COLO829 (cell line): ENCODE measurements at places on chromosomes 2 and 18.

- no peak for DNase-seq
Observed at GRCh38 chr2:239081622-239082021, 233.7 kb downstream of the TWIST2 start.

- DNase-seq, result no peak
Observed at GRCh38 chr2:167935803-167936110, 311.6 kb downstream of the STK39 start.

GRCh38 chr2:71882236-71882946 is 265.3 kb downstream of the CYP26B1 start:
- DNase-seq, result no peak

GRCh38 chr2:159290289-159290907 is 3.9 kb upstream of the WDSUB1 start:
- no peak for DNase-seq

- DNase-seq, result no peak
Observed at GRCh38 chr2:221704442-221704841, 132.3 kb upstream of the EPHA4 start.

- DNase-seq, result no peak
Observed at GRCh38 chr2:165475277-165476004, 5.9 kb downstream of the CSRNP3 start.

GRCh38 chr18:43950062-43950461 is 672.8 kb upstream of the SYT4 start:
- no peak for DNase-seq

DNA sequence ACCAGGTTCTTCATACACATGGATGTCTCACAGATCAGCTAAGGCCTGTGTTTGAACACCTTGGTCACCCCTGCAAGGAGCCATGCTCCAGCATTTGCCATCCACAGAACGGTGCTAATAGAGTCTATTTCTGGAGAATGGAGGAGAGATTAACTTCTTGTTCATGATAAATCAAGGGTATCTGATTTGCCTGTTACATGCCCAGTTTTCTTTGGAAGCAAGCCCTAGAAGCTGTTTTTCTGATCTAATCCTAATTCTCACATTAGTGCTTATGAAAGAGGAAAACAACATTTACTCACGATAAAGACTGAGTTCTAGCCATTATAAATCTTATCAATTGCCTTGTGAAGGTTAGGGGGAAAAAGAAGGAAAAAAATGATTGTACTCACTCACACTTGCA is 119.6 kb upstream of the DTNA start:
- DNase-seq, result no peak

DNA sequence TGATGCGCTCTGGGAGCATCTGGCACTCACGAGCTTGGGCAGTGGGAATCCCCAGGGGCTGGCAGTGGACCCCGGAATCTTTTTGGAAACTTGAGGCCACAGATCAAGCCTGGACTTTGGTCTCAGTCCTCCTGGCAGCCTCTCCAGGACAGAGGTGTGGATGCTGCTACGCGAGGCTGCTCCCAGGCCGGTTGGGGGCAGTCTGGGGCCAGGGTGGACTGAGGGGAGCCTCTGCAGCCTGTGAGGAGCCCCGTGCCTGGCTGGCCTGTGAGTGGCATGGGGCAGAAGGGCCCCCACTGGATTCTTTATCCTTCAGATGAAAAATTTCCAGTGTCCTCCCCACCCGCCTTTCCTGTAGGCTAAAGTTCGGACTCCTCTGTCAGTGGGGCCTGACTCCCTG is 12.7 kb upstream of the DES start:
- DNase-seq, result no peak

DNA sequence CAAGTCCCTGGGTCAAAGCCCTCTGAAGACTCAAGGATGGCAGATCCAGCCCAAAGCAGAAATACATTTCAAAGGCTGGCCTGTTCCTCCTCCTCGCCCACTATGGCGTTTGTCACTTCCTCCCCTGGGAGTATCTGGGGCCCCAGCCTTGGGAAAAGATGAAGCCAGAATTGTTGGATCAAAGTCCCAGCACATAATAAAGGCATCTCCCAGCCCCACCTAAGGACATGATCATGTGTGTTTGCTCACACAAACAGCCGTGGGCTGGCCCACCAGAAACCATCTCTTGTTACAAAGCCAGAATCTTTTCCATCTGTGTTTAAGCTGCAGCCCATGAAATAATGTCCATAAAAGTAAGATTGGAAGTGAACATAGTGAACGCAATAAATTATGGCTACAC is 50.1 kb upstream of the HAAO start:
- DNase-seq, result no peak

DNA sequence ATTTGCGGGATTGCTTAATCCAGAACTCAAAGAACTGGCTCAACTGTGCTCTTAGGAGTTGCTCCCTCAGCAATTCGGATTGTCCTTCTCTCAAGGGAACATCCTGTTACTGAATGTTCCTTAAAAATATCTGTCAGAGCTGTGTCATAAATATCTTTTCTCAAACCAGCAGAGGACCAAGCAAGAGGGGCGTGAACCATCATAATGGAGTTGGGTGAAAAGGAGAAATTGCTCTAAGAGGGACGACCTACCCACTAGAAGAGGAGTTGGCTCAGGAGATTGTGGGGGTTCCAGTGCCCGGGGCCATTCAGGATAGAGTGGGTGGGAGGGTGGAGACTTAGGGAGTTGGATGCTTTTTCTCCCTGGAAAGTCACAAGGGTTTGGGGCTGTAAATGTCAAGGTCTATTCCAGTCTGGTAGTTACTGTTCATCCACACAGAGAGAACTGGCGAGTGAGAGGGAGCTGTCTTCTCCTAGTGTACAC is 59.5 kb downstream of the MERTK start:
- no peak for DNase-seq

- no peak for DNase-seq
Observed at GRCh38 chr2:40287195-40287594, 164.7 kb downstream of the SLC8A1 start.

DNA sequence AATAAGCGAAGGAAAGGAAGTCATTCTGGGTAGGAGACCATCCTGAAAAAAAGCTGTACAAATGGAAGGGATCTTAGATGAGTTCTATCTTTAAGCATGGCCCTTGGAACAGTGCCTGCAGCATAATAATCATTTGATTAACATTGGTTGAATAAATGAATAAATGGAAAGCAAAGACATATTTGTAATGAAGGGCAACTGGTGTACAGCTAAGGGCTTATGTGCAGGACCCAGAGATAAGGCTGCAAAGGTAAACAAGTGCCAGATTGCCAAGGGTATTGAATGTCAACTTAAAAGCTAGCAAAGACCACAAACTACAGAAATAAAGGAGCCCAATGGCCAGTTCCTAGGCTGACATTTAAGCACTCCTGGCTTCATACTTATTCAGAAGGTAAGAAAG is 19.4 kb downstream of the IMMT start:
- DNase-seq, result no peak

GRCh38 chr2:24047703-24048033 is 477 bp upstream of the WDCP start:
- DNase-seq, result no peak

- DNase-seq, result no peak
Observed at GRCh38 chr2:72106978-72107377, 40.7 kb downstream of the CYP26B1 start.

GRCh38 chr2:202014759-202015211 is 18.9 kb upstream of the FZD7 start:
- no peak for DNase-seq

GRCh38 chr2:4862031-4862430 is 830.2 kb upstream of the SOX11 start:
- DNase-seq, result peak; percentile 11

DNA sequence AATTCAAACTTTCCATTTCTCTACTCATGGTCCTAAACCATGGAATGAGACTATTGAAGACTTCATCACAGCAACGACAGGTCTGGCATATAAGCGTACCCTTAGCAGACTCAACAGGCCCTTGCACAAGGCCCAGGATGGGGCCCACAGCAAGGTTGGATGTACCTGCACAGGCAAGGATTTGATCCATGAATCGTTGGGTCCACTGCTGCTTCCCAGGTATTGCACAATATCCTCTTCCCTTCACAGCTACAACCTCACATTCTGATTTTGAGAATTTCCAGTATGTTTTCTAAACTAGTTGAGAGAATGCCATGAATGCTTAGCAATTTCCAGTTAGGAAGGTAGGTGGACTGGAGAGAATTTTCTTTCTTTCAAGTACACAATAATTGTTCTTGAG is 515.8 kb downstream of the SUCLG1 start:
- DNase-seq, result no peak

DNA sequence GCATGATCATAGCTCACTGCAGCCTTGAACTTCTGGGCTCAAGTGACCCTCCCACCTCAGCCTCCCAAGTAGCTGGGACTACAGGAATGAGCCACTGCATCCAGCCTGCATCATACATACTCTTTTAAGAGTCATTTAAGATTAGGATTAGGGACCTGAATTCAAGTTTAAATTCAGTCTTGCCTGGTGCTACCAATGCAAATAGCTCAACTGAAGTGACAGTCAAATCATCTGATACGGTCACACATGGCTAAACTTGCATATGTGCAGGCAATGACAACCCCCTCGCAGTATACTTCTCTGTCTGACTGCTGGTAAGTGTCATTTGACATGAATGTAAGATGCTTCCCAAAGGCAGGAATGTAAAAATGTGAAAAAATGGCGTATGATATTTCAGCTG is 31.8 kb upstream of the TMEM131 start:
- DNase-seq, result no peak

DNA sequence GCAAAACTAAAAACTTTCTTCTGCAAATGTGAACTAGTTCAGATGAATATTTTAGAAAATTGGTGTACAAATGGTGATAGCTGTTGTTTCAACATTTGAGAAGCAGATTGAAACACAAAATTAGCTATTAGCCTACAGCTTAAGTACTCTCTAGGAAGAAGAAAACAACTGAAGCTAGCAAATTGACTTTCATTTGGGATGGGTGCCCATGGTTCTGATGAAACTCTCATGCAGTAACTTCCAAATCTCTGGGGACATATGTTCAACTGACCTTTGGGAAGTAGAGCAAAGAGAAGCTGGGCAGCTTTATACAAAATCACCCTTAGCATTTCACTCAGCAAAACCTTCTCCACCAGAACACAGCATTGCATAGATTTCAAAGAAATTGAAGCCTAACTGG is 119.0 kb downstream of the GALNT13 start:
- no peak for DNase-seq

DNA sequence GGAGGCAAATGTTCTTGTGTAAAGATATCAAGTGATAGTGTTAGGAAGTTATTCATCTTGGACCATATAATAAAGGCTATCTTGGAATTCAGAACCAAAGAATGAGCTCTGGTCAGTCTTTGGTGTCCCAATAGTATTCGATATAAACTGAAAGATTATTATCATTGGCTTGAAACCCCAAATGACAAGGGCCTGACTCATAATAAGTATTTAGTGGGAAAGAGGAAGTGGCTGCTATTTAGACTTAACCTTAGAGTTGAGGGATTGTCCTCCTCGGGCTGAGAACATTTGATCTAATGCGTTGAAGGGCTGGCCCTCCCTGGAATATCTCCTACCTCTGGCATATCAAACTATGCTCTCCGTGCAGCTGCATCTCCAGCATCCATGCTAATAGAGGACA is 67.5 kb downstream of the CDH20 start:
- no peak for DNase-seq

GRCh38 chr18:79434607-79435401 is 39.1 kb downstream of the NFATC1 start:
- DNase-seq, result no peak

GRCh38 chr2:47069628-47070154 is 85.4 kb downstream of the STPG4 start:
- DNase-seq, result no peak

DNA sequence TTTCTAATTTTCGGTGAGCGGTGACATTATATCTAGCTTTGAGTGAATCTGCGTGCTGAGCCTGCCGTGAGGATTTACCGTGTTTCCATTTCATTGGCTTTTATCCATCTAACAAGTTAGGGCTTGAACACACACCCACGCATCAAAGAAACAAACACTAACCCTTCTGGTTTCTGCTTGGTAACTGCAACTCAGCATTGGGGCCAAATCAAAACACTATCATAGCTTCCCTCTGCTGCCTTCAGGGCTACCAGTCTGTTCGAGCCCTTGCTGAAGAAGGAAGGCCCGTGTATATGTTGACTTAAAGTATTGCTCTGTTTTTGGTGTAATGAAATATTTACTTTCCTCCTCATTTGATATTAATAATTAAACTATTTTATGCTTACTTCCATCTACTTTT is 227.2 kb downstream of the PHLPP1 start:
- peak; percentile 56 for DNase-seq

- no peak for DNase-seq
Observed at GRCh38 chr2:85318222-85319074, 9.3 kb downstream of the TGOLN2 start.

GRCh38 chr2:207481924-207482323 is 47.8 kb upstream of the CREB1 start:
- no peak for DNase-seq

- DNase-seq, result no peak
Observed at GRCh38 chr2:150812664-150813367, 325.3 kb upstream of the RND3 start.

GRCh38 chr2:67650291-67651133 is 253.4 kb downstream of the ETAA1 start:
- no peak for DNase-seq

DNA sequence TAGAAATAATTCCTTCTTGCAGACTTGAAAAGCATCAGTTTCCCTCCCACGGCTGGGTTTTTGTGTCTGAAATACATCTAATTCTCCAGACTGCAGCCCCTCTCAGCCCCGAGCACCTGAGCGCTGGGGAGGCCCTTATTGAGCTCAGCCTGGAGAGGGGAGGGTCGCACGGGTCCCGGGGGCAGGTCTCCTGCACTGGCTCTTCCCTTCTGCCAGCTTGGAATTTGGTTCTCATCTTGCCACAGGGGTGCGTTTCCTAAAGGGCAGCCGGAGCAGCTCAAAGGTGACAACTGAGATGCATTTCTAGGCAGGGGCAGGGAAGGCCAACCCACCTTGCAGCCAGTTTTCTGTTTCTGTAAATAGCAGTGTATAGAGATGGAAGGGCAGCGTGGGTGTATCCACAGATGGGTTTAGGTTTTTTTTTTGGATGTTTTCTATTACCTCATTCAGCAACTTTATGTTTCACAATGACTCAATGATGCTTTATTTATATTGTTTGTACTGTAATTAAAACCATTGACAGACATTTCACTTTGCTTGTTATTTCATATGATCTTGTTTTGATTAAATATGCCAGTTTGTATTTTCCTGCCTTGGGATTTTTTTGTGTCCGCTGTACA is 37.0 kb downstream of the GBX2 start:
- no peak for DNase-seq

DNA sequence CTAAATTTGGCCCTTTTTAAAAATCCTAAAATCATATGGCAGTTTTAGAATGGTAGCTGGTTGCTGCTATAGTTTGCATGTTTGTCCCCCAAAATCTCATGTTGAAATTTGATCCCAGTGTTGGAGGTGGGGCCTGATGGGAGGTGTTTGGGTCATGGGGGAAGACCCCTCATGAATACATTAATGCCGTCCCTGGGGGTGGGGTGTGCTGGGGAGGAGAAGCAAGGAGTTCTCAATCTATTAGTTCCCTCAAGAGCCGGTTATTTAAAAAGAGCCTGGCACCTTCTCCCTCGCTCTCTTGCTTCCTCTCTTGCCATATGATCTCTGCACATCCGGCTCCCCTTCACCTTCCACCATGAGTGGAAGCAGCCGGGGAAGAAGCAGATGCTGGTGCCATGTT is 20.8 kb downstream of the GPATCH11 start:
- DNase-seq, result no peak

GRCh38 chr2:224178056-224178455 is 139.0 kb upstream of the SERPINE2 start:
- DNase-seq, result no peak

- DNase-seq, result peak; percentile 74
Observed at GRCh38 chr2:43100883-43101662, 125.3 kb downstream of the ZFP36L2 start.
